ENCODE measurements at places on chromosomes 5 and 9.

DNA sequence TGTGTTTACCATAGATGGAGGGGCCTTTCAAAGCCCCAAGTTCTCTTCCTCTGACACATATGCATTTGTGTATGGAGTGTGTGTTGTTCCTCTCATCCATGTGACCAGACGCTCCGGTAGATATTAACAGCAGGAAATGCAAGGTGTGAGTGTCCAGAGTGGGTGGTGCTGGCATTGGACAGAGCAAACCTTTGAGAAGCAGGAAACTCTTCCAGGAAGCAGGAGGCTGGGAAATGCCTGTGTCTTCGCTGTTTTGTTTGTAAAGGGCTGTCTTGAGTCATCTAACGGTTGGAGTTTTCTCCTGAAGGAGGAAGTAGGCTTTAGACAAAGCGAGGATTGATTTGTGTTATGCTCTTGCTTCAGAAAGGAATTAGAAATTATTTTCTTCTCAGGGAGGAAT, 370.9 kb downstream of the PLK2 start:
- DNase-seq: no peak

- no peak for DNase-seq
These were observed 321.5 kb upstream of the RPS23 start for GRCh38 chr5:82599692-82600091.

DNA sequence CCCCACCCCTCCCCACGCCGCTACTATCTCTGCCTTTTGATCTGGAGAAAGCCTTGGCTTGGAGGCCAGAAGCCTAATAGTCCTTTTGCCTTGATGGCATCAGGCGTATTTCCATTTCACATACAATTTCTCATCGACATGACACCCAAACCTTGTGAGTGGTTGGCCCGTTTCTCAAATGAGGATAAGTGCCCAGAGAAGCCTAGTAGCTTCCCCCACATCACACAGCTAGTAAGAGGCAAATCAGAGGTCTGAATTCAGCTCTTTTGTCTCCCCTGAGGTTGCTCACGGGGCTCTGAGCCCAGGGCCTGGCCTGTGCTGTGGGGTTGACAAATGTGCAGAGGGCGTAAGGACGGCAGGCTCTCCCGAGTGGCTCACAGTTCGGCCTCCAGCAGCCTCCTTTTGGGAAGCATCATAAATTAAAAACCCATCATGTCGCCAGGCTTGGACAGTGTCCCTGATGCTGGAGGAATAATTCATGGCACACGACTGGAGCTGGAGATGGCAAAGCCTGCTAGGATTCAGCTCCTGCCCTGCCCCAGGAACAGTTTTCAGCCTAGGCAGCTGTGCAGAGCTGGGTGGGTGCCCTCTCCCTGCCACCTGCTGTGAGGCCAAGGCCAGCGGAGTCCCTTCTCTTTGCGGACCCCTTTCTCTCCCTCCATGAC, 263.8 kb downstream of the NSG2 start:
- DNase-seq: no peak

GRCh38 chr5:77209495-77210090, 887 bp upstream of the PDE8B start:
- DNase-seq: no peak

DNA sequence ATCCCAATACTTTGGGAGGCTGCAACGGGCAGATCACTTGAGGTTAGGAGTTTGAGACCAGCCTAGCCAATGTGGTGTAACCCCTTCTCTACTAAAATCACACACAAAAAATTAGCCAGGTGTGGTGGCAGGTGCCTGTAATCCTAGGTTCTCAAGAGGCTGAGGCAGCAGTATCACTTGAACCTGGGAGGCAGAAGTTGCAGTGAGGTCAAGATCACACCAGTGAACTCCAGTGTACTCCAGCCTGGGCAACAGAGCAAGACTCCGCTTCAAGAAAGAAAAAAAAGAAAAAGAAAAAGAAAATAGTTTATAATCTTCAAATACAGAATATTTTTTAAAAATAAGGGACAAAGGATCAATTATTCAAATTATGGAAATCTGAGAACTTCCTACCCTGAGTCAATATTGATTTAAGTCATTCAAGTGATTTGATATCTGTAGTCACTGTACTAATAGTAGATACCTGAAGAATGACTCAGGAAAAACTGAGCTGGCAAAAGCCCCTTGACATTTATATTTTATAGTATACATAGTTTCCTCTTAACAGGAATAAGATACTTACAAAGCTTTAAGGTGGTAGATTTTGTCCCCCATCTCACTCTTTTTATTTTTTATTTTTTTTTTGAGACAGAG, 61.8 kb downstream of the PTBP3 start:
- DNase-seq: no peak

DNA sequence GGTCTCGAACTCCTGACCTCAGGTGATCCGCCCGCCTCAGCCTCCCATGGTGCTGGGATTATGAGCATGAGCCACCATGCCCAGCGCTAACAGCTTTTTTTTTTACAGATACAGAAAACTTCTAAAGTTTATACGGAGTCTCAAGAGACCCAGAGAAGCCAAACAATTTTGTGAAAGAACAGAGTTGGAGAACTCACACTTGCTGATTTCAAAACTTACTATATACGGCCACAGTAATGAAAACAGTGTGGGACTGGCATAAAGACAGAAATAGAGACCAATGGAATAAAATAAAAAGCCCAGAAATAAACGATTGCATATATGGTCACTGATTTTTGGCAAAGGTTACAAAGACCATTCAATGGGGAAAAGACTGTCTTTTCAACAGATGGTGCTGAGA, 85.6 kb upstream of the CACNA1B start:
- no peak for DNase-seq

GRCh38 chr5:112823656-112824055, 37.4 kb upstream of the SRP19 start:
- DNase-seq: no peak

DNA sequence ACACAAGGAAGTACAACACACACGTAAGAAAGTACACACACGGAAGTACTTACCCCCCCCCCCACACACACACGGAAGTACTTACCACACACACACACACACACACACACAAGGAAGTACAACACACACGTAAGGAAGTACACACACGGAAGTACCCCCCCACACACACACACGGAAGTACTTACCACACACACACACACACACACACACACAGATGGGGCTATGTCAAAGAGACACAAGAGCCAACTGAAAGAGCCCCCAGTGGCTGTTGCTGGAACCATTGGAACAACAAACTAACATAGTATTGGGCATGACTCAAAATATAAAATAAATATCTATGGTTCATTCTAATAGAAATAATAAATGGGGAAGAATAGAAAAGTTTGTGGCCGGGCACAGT, 4.9 kb upstream of the MAPK9 start:
- no peak for DNase-seq

GRCh38 chr5:51395666-51396356, 12.6 kb downstream of the ISL1 start:
- no peak for DNase-seq

- DNase-seq: peak; percentile 65
These were observed at the start of gene HAND1 for GRCh38 chr5:154478224-154478565. HAND1 (minus strand) TSS chr5:154478227; CDS start chr5:154478008, 219 bp downstream.

GRCh38 chr9:129458155-129458661, 162.7 kb downstream of the C9orf50 start:
- no peak for DNase-seq

DNA sequence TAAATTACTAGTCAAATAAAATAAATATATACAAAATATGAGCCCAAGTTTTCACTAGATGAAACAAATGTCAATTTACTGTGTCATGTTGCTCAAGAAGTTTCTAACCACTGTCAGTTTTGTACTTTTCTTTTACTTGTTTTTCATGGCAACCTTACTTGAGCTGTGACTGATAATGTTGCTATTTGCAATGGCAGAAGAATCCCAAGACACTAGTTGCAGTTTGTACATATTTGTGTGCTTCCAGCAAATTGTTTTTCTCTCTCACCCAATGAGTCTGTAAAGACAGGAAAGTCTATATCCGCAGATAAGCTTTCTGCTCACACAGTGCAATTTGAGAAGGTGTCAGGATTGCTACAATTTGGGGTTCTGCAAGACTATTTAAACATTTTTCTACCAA, 338.6 kb upstream of the PCSK5 start:
- no peak for DNase-seq

DNA sequence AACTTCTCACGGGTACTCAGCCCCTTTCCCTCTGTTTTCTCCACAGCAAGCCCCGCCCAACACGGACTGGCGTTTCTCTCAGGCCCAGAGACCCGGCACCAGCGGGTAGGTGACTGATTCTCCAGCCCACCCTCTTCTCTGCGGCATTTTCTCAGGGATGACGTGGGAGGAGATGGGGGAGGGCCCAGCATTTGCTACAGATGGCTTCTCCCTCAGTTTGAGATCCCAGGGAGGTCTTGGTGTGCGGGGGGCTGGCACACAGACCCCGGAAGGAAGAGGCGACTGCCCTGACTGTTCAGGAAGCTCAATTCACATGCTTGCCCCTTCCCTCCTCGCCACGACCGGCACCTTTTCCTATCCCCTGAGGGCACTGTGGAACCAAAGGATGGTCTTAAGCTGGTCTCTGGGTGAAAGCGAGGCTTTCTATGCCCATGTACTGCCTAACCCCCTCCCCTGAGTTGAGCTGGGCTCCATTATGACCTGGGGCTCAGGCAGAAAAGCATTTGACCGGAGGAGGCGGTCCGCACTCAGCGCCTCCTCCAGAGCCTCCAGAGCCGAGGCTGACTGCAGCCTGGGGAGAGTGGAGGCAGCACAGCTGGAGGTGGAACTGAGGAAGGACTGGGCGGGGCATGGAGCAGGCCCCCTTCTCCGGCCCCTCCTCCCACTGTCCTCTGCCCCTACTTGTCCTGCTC, 6.0 kb downstream of the PCDHGC5 start:
- no peak for DNase-seq
